ENCODE measurements at places on chromosomes 2 and 18.

DNA sequence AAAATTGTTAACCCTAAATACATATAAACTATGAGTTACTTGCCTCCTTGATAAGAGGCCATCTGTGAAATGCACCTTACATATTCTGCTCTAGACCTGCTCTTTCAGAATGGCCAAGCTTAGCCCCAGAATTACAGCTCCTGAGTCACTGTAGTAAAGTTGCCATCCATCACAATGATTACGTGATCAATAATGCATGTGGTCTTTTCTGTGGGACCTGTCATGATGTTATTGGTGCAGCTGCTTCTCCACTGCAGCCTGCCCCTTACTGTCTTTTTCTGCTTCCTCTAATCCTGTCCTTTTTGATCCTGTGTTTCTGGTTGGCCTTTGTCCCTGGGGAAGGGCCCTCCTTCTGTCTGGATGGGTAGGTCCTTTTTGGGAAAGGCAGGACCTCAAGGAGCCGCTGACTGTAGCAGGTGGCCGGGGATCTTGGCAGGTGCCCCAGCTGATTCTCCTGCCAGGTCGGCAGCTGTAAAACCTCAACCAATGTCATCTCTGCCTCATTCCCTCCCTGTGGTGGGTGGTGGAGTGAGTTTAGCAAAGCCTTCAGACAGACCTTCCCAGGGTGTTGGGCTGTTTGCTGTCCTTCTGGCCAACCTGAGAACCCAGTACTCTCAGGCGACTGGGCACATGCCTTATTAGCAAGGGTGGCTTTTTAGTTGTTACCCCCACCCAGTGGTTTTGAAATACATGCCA, 126.2 kb upstream of the EML6 start:
- no peak for DNase-seq

DNA sequence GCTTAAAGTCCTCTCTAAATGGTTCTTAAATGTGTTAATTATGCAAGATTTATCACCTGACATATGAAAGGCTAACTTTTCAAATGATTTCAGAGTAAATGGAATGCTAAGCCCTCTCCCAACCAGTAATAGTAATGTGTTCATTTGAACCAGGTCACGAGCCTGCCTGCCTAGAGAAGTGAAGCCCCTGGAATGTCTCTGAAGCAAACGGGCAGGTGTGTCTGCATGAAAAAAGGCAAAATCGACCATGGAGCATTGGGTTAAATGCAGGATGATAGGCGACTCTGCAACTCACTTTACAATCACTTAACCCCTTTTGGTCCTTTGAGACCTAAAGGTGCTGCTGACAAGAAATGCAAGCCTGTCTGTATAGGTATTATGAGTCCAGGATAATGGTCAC, 798.4 kb upstream of the ACVR2A start:
- DNase-seq, result no peak

DNA sequence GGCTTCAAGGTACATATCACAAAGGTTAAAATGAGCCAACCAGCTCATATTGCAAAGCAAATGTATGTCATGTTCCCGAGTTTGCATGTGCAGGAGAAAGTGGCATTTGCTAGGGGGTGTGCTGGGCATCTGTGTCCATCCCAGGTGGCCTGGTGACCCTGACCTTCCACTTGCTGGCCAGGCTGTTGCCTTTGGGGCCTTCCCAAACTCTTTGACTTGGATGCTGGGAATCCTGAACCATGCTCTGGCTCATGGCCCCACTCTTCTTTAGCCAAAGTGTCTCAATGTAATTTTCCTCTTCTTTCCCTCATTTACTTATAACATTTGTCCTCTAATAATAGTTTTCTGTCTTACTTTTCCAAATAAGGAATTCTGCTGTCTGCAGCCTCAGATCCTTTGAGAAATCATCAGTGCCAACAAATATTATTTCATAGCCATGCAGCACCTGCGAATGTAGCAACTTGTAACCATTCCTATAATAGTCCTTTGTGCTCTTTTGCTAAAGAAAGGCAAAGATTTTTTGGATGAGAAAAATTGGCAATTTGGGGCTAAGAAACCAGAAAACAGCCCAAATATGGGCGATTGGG, 64.2 kb downstream of the MTCL1 start:
- DNase-seq, result no peak

DNA sequence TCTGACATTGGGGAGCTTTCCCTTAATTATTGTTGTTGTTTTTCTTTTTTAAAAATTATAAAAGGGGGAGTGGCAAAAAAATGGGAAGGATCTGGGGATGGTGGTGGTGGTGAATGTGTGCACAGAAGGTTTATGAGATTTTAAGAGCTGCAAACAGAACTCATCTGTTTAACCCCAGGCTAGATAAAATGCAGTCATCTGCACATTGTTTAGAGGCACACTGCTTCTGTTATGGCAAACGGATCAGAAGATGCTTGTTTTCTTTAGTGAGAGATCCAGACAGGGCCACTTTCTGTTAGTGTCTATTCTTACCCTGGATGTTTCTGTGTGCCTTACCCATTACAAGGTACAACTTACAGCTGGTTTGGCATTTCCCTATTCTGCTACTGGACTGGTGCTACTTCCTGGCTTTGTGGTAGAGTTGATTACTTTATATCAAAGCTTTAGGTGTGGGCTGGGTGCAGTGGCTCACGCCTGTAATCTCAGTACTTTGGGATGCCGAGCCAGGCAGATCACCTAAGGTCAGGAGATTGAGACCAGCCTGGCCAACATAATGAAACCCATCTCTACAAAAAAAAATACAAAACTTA, 68.2 kb upstream of the NRP2 start:
- no peak for DNase-seq

DNA sequence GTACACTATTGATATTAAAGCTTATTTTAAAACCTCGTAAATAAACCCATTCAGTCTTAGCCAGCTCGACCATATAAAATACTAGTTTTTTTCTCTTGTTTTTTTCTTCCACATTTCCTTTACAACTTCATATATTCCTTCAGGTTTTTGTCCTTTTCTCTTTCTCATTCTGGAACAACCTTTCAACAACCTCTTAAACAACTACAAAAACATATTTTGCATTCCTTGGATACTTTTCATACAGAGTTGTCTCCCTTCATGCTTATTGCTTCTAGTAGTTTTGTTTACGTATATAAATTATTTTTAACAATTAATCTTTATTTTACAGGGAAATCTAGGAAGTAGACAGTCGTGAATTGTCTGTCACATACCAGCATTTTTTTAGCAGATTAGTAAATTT, 41.2 kb downstream of the COMMD1 start:
- no peak for DNase-seq

- DNase-seq, result no peak
Observed at GRCh38 chr18:58640428-58640805, 11.5 kb upstream of the ALPK2 start.

Data from glomerular endothelial cell (primary cell).